ENCODE measurements at places on chromosomes 6 and 20. TPM values are rescaled to one million over a fixed set of nuclear protein-coding genes. Genes with fewer than 3 reads are reported as not detected.

Gene E2F1
- polyA plus RNA-seq: 10.7 TPM

DNA sequence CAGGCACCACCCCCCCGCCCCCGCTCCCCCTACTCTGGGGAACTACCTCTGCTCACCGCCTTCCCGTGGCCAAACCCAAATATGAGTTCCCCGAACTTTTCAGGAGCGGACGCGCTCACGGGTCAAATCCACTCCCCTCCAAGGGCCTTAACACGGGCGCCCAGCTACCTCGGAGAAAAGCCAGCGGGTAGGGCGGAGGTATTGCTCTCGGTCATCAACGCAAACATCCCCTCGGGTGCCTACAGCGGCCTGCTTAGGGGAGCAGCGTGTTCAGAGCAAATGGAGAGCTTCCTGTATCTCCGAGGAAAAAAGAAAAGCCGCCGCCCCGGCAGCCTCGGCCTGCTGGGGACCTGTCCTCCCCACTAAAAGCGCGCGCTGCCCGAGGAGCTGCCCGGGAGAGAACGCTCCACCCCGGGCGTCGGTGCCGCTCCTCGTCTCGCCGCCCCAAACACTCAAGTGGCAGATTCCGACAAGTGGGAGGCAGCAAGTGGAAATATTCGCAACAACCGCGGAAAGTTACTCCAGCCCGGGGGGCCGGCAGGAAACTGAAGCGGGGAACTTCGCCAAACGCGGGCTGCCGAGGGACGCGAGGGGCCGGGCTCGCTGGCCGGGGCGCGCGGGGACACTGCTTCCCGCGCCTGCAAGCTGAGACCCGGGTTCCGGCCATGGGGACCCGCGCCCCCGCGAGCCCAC, 699 bp downstream of the PTPRT start:
- DNase-seq: no peak
- peaks cover 6% of the 10 kb centered on the region for H3K4me1 ChIP-seq
- H3K4me3 ChIP-seq: no peak overlapping the region
- H3K27me3 ChIP-seq: peaks cover 43% of the 10 kb centered on the region
- H3K27ac ChIP-seq: no peak overlapping the region
- no peaks in the 10 kb centered on the region for H3K36me3 ChIP-seq

GRCh38 chr6:121607721-121608120, 172.3 kb downstream of the GJA1 start:
- DNase-seq: no peak
- H3K36me3 ChIP-seq: no peaks in the 10 kb centered on the region
- H3K4me3 ChIP-seq: no peak overlapping the region
- H3K27me3 ChIP-seq: no peaks in the 10 kb centered on the region

DNA sequence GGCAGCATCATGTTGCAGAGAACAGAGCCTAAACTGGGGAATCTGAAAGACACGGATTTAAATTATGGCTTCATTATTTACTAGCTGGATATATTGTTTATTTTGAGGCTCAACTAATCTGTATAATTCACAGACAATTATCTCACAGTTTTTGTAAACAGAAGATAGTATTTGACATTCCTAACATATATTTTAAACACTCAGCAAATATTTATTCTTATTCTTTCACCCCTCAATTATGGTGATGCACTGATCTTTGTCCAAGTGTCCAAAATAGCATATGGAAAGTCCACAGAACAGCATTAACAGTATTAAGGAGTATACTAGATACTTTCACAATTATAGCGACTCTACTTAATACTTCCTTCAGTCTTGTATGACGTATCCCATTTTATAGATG, 257.0 kb downstream of the ADGRG6 start:
- no peak overlapping the region for H3K4me3 ChIP-seq
- peak; percentile 91 for DNase-seq
- no peaks in the 10 kb centered on the region for H3K27me3 ChIP-seq

Measured in lung (tissue), 17 donors.